ENCODE measurements at places on chromosomes 1 and 21.

GRCh38 chr21:35172231-35172630 is 123.1 kb upstream of the RUNX1 start:
- DNase-seq, result no peak

DNA sequence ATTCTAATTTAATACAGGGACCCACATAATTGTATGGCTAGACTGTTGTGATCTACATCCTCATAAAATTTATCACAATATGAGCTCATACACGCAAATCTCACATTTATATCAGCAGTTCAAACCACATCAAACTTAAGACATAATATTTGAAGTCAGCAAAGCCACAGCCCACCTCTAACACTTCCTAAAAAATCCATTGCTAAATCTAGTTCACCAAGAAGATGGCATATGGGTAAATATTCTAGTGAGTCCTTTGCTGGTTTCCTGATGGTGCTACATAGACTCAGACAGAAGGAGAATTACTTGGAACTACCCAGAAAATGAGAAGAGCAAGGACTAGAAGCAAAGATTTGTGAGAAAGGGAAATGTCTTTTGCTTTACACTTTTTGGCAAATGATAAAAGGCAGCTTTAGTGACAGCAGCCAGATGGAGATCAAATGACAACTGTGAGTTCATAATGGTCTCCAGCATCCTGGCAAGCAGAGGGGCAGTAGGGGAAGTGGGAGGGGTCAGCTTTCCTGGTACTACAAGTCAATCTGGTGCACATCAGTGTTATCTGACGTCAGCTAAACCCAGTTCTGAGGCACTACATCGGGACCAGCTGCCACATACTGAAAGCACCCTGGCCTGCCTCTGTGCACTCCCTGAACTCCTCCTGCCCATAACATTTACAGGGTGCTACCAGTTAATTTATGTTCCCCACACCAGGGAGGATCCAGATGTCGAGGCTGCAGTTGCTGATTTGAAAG is 10.6 kb upstream of the GADD45A start:
- DNase-seq, result peak; percentile 54

DNA sequence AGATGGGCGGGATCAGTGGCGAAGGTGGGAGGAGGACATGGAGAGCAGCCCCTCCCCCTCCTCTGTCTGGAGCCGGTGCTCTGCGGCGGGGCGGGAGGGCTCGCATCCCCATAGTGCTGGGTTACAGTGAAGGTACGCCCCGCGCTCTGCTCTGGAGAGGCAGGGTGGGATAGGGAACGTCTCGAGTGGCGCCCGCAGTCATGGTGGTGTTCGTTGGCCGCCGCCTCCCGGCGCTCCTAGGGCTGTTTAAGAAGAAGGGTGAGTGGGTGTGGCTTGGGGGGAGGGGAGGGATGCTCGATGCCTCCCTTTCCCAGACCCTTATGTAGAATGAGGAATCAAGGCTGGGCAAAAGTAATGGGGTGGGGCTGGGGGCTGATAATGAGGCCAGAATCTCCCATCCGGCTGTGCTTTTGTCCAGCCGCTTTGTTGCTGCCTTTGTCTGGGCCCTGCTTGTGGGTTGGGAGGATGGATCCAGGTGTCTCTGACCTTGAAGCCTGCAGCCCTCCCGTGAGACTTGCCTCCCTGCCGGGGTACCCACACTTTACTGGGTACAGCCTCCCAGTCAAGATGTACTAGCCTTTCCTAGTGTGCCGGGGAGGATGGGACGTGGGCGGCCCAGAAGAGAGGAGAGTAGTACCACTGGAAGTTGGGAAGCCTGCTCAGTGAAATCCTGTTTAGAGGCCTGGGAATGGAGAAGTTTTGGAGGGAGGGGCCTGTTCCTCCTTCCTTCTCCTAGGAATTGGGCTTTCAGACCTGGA is 51.4 kb downstream of the YARS1 start:
- peak; percentile 64 for DNase-seq

GRCh38 chr1:21184276-21184675 is 7.6 kb upstream of the EIF4G3 start:
- no peak for DNase-seq

DNA sequence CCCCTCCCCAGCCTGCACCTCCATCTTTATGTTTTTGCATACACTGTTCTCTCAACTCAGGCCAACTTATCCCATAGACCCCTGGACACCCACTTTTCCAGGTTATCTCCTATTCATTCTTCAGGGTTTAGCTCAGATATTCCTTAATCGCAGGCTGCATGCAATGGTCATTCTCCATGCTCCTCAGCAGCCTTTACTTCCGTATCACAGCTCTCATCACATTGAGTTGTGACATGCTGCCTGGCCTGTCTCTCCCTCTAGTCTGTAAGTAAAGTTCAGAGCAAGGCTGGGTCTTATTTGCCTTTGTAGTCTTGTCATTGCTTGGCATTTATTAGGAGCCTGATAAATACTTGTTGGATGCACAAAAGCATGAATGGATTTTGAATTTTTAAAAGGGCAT is 6.9 kb downstream of the DNAJC6 start:
- no peak for DNase-seq

- no peak for DNase-seq
These were observed 1.3 kb upstream of the LAPTM5 start for GRCh38 chr1:30758785-30759380.

- DNase-seq, result no peak
These were observed 110.5 kb upstream of the UBE2U start for GRCh38 chr1:64092851-64093371.

GRCh38 chr1:201966171-201966570 is 10.9 kb downstream of the TIMM17A start:
- DNase-seq, result no peak

GRCh38 chr1:54815086-54815876 is 14.2 kb upstream of the TTC22 start:
- DNase-seq, result no peak

DNA sequence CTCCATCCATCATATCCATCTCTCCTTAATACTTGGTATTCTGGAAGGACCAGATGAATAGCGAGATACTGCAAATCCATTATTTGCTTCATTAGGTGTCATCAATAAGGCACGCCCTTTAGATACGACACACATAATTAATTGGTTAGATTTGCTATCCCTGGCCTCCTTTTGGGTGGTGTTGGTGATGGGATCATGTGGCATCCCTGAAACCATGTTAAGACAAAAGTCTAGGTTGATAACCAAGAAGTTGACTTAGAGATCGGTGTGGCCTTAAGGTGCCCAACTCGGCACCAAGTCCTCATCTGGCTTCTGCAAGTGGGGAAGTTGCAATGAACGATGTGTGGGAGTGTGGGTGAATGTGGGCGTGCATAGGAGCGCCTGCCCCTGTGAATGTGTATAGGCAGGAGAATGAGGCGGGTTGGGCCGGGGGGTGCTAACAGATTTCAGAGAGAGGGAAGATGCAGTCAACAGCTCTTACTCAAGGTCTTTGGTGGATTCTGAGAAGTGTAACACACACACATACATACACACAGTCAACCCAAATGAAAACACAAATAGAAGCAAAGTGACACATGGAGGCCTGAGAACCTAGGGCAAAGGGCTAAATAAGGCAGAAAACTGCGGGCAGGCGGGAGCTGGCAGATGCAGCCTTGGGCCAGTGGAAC is 415.7 kb upstream of the ESRRG start:
- DNase-seq, result no peak

DNA sequence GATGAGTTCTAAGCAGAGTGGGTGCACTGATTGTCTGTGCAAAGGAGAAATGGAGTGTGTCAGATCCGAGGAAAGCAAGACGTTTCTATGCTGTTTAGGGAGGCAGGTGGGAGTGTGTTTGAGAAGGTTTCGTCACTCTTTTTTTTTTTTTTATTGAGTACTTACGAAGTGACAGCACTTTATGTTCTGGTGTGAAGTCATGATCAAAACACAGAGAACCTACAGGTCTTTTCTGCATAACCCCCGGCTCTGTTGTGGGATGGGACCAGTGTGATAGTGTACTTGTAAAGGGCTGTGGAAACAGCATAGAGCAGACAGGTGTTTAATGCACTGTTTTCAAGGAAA is 26.7 kb downstream of the MIA3 start:
- DNase-seq, result no peak

GRCh38 chr1:26666855-26667254 is 29.0 kb upstream of the ARID1A start:
- no peak for DNase-seq

- DNase-seq, result no peak
These were observed 21.6 kb downstream of the MECR start for GRCh38 chr1:29209173-29209572.

DNA sequence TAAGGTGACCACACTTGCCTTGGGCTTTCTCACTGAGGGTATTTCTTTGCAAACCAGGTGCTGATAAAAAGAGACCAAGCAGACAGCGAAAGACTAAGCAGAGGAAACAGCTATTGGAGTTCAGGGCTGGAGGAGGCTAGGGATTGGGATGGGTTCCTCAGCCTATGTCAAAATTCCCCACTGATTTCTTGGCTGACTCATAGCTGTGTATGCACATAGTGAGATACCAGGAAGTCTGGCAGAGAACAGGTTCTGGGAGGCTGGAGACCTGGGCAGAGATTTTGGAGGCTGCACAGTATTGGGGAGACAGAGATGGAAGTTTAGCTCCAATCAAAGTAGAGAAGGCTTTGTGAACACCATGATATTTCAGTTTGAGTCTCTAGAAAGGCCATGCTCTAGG is 25.3 kb downstream of the YARS1 start:
- no peak for DNase-seq

- DNase-seq, result no peak
These were observed 6.7 kb upstream of the SNAPIN start for GRCh38 chr1:153651771-153652170.

DNA sequence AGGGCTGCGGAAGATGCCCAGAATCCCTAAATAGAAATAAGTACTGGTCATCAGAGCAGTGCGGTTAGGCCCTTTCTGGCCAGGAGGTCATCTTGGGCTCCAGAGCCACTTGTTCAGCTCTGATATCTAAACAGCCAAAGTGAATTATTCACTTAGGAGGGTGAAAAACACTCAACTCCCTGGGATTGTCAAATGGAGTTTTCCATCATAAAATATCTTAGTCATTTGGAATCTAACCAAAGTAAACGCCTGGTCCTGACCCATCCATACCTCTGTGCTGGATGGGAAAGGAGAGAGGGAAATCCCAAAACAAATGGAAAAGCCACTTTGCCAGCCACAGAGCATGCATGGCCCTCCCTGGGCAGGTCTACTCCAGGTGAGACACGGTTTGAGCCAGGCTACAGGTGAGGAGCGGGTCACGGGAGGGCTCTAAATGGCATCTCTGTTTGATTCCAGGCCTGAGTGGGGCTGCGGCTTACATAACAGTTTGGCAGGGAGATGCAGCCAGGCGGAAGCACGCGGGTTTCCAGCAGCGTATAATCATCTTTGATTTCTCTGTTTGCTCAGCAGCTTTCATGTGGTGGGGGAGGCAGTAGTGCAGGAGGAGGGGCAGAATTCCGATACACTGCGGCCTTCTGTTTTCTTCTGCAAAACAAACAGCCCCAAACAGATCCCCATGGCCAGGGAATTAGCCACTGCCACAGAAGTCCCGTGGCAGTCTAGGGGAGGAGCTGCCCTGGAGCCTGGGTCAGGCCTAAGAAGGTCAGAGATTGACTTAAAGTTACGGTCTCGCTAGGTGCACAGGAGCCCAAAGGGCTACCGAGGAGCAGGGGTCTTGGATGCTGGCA is 59.1 kb upstream of the ZNF648 start:
- DNase-seq, result no peak

- no peak for DNase-seq
These were observed 64.1 kb upstream of the ATP1B1 start for GRCh38 chr1:169042377-169042776.

DNA sequence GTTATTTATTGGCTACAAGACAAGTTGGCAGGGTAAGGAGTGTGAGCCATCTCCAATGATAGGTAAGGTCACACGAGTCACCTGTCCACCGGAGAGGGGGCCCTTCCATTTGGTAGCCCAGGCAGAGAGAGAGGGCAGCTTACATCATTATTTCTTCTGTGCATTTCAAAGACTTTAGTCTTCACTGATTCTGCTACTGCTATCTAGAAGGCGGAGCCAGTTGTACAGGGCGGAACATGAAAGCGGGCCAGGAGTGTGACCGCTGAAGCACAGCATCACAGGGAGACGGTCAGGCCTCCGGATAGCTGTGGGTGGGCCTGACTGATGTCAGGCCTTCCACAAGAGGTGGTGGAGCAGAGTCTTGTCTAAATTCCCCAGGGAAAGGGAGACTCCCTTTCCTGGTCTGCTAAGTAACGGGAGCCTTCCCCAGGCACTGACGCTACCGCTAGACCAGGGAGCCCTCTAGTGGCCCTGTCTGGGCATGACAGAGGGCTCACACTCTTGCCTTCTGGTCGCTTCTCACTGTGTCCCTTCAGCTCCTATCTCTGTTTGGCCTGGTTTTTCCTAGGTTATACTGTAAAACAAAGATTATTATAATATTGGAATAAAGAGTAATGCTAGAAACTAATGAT is 36.7 kb downstream of the ZNF695 start:
- peak; percentile 44 for DNase-seq

DNA sequence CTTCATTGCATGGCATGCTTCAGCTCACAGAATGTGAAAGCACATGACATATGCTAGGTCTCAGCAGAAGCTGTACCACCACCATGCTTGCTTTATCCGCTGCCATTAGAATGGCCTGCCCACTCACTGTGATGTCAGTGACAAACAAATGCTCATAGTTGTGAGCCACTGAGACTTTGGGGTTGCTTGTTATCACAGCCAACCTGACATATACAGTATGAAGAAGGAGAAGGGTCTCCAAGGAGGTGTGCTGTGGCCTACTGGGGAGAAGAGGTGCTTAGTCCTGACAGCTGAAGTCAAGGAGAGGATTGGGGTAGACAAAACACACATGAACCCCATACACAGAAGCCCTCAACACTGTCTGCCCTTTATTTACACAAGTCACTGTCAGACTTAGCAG is 19.5 kb upstream of the TENT5C start:
- no peak for DNase-seq

DNA sequence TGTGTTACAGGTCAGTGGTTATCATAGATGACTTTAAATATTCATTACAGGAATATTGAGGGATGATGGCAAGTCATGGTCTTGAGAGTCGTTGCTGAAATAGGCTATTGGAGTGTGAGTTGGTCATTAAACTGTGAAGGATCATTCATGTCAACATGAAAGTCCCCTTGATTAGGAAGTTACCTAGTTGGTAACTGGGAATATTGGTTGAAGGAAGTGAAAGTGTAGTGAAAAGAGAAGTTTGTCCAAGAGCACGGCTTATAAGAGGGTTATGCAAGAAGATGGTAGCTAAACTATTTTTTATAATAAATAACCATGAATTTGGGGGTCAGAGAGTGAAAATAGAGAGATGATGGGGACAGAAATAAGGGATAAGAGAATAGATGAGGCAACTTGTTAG is 16.9 kb downstream of the CRB1 start:
- no peak for DNase-seq

GRCh38 chr1:26771643-26772321 is 16.0 kb upstream of the PIGV start:
- DNase-seq, result no peak

DNA sequence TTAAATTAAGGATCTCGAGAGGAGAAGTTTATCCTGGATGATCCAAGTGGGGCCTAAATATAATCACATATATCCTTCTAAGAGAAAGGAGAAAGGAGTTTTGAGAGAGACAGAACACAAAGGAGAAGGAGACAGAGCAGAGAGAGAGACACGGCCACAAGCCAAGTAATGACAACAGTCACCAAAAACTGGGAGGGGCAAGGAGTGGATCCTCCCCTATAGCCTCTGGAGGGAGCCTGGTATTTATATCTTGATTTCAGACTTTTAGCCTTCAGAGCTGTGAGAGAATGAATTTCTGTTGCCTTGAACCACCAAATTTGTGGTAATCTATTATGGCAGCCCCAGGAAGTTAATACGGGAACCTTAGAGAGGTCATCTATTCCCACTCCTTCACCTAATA is 49.5 kb upstream of the CD1D start:
- DNase-seq, result no peak

Data from glutamatergic neuron (in vitro differentiated cells).